ENCODE measurements at places on chromosomes 3 and 15.

DNA sequence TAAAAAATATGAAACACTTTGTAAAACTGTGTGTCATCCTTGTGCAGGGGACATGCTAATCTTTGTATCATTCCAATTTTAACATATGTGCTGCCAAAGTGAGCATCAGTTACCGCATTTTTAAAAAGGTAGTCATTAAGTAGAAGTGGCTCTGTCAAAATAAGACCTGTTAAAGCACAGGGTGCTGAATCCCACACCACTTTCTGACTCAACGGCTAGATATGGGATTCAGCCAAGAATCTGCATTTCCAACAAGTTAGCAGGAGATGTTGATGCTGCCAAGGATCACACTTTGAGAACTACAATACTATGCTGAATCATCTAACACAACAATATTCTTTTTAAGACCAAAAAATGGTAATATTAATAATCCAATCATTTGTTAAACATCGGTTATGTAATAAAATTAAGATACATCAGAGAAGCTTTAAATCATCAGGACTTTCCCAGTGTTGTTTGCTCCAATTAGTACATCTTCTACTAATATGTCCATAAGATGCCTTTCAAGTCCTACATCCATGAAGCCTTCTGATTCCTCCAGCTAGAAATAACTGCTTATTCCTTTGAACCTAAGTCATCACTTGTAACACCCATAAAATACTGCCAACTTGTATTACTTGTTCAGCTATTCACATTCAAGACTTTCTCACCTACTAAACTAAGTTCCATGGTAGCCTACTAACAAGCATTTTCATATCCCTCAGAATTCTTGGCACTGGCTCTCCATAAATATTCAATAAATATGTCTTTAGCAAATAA lies 71.1 kb downstream of the TBL1XR1 start:
- no peak for DNase-seq

GRCh38 chr15:93305306-93305705 lies 216.3 kb upstream of the RGMA start:
- DNase-seq, result no peak

DNA sequence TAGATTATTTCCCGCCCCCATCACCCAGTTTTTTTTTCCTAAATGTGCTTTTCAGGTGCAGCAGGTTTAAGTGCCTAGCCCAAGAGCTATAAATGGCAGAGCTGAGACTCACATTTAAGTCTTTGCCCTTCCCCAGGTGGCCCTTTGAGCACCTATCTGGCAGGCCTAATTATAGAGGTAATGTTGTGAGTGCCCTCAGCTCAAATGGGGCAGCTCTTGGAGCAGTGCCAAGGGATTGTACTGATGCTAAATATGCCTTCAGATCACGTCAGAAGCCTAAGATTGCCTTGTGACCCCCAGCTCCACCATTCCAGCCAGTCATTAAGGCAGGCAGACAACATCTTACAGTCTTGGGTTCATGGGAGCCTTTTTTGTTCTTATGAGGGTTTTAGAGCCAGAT lies 159.5 kb downstream of the RPLP1 start:
- no peak for DNase-seq

DNA sequence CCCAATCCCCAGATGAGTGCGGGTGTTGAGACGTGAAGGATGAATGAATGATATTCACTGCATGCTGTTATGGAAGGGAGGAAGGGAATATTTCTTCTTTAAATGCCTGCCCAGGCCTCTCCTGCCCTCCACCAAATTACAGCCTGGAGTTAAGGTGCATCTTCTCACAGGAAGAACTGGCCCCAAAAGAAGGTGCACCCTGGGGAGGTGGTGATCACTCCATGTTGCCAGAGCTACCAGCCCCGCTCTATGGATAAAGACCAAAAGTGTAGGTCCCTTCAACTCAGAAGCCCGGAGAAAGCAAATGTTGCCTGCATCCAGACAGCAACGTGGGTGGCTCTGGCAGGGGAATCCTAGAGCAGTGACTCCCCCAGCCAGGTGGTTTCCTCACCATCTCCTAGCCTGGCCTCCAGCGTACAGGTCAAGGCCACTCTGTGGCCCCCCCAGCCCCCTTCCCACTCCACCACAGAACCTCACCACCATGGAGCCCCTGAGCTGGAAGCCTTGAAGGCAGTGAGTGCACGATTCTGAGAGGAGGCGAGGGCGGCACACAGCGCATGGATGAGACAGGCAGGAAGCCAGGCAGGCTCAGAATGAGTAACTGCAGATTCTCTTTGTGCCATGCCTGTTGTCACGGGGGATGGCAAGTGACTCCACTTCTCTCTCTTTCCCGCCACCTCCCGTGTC lies 3.5 kb upstream of the VIPR1 start:
- no peak for DNase-seq

- no peak for DNase-seq
These were observed 22.3 kb downstream of the CD200 start for GRCh38 chr3:112355307-112355687.

- no peak for DNase-seq
These were observed 144.2 kb upstream of the SOX2 start for GRCh38 chr3:181567311-181568075.

- DNase-seq, result no peak
These were observed 152.1 kb downstream of the ATG7 start for GRCh38 chr3:11424277-11424676.

DNA sequence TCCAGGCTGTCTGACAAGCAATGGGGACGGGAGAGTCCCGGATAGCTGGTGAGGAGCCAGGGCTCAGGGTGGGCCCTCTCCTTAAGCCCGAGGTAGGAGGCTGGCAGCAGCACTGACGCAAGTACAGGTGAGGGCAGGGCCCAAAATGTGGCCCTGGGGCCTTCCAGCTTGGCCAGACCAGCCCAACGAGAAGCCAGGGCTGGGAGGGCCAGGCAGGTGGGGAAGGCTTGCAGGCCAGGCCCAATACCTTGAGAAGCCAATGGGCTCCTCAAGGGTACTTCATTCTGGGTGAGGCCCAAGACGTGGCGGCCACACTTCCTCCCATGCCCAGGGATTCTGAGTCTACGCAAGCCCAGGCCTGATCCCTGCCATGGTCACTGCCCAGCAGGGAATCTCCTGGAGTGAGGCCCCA lies 37.2 kb downstream of the AMOTL2 start:
- DNase-seq, result no peak

DNA sequence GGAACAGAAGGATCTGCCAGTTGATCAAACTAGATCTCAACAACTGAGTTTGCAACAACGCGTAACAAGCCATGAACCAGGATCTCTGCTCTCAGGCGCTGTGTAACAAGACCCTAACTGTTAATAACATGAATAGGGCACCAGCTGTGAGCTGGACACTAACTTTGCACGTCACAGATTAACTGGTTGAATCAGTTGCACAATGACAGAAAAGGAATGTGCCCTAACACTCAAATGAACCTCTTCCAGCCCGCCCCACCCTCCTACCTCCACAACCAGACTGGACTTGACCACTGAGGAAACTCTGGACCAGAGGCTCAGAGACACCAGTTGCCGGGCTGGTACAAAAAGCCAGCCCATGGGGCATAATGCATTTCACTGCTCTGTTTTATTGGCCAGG lies 34.3 kb downstream of the MCF2L2 start:
- DNase-seq, result no peak

DNA sequence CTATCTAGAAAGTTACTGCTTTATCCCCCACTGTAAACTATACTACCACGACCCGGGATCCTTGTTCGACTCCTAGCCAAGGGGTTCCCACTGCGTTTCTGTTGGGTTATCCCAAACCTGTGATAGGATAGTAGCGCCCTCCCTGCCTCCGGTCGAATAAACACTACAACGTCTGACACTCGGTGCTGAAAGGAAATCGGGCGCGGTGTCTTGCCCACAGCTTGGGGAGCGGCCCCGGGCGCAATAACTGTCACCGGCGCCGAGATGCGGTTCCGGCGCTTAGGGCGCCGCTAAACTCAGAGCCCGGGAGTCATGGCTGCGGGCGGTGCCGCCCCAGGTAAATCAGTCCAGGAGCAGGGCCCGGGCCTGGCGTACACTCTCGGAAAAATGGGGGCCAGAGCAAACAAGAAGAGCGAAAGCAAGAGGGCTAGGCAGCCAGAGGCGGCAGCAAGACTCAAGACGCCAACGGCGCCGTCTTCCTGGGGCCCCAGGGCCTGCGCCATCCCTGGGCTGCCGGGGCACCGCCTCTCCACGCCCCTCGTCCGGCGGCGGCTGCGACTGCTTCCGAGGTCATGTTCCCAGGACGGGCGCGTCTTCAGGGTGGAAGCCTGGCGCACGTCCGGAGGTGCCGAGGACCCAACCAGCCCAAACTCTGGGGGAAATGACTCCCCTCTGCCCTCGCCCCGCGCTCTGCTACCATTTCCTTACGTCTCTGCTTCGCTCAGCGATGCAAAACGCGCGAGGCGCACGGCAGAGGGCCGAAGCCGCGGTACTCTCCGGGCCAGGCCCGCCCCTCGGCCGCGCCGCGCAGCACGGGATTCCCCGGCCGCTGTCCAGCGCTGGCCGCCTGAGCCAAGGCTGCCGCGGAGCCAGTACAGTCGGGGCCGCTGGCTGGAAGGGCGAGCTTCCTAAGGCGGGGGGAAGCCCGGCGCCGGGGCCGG lies at the start of gene DUT:
TSS of gene DUT (plus strand) at position 575 of the 941 bp plus-strand sequence. CDS start at position 662, 87 bp downstream.
- DNase-seq, result peak; percentile 80

DNA sequence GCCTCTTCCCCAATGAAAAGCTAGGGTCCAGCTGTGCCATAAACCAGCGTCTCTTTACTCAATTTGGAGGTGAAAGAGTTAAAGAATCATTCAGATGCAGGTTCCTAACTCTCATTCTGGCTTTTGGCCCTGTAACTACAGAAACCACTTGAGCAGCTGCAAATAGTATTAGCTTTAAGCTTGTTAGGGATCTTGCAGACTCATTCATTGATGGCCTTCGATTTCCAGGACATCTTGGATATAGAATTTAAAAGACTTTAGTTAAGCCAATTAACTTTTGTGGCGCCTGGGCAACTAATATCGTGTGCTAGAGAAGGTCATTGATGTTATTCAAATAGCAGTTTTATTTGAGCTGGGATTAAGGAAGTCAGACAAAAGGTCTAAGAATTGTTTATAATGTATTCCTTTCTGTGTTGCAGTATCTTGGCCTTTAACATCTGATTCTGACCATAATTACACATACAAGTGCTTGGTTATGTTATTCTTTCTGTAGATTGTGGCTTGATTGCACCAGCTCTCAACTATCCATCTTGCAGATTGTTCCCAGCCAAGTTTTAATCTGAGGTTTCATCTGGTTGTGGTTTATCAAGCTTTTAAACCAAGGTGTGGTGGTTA lies 185.3 kb downstream of the CACNA2D3 start:
- DNase-seq, result no peak

DNA sequence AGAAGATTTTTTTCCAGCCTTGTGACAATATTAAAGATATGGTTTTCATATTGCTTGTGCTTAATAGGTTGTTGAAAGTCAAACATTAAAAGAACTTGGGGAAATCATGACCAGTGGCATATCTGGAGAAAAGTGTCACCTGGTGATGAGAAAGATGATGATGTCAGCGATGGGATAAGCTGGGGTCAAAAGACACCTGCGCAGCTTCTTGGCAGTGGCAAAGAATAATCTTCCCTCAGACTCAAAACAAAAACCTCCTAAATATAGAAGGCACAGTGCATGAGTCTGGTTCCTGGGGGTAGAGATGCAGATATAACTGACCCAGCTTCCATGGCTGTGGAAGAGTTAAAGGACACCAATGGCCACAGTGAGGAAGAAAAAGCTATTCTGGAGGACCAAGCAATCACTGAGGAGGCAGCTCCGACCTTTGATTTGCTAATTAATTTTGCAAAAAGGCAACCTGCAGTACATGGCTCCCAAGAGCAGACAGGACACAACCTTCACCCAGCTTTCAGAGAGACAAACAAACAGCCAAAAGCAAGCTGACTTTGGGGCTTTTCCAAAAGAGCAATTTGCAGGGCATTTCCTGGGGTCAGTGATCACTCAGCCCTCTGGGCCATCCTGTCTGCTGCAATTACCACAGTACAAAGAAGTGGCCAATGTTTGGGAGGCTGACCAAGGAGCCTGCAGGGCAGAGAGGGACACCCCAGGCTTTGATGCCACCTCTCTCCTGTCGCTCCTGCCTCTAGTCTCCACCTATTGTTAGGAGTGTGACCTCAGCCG lies 17.6 kb upstream of the SEMA5B start:
- no peak for DNase-seq

- DNase-seq, result no peak
These were observed 21.1 kb upstream of the ACTL6A start for GRCh38 chr3:179541596-179541995.

DNA sequence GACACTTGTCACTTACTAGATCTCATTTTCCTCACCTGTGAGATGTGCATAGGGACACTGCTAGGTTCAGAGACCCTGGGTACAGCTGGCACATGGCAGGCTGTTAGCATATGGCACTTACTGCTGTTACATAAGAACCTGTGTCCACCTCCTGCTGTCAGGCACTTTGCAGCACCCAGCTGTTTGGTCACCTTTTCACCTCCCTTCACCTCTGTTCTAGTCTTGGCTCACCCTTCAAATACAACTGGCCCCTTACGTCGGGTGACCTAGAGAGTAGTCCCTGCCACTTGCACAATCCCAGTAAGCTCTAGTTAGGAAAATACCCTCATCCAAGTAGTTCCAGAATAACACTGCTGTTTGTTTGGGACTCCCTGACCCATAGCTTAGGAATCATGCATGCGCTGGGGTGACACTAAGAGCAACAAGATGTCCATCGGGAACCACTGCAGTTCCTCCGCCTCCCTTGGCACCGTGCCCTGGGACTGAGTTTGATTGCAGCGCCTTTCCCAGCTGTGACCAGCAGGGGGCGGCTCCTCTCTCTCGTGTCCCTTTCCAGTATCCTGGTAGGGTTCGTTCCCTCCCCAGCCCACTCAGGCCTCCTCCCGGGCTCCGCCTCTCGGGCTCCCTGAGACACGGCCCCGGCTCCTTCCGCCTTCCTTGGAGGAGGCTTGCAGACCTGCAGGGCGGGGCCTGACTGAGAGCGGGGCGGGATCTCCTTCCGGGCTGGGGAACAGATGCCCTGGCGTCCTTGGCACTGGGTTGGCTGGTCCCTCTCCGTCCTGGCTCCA lies 78.6 kb downstream of the ABHD5 start:
- peak; percentile 76 for DNase-seq

- DNase-seq, result no peak
These were observed 62.0 kb upstream of the CSTA start for GRCh38 chr3:122263058-122263457.

- DNase-seq, result no peak
These were observed 69.6 kb downstream of the IQSEC1 start for GRCh38 chr3:13003608-13004007.

DNA sequence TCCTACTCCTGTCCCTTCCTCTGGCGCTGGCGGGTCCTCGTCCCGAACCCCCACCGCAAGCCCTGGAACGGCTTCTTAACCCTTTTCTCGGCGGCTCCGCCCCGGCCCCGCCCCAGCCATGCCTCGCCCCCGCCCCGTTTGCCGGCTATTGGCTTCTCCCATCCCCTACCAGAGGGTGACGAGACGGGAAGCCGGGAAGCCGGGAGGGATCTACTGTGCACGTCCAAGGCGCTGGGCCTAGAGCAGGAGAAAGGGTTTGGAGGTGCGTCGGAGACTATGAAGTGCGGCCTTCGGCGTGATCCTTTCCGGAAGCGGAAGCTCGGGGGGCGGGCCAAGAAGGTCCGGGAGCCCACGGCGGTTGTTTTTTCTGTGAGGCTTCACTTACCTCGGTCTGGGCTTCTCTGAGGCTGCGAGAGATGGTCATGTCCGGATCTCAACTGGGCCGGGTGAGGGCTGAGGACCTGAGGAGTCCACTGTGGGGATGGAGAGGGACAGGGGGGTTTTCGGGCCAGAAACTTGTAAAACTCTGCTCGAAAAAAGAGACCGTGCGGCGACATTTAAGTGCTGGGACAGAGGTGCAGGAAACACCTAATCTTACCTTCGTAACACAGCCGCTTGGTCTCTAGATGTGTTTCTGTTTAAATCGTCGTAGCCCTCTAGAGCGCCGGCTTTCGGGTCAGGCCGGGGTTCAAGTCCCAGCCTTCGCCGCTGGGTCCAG lies 21.4 kb downstream of the ROPN1B start:
- DNase-seq, result no peak

GRCh38 chr3:25441234-25441856 lies 13.3 kb downstream of the RARB start:
- no peak for DNase-seq
